ENCODE measurements at places on chromosomes 2 and 18.

DNA sequence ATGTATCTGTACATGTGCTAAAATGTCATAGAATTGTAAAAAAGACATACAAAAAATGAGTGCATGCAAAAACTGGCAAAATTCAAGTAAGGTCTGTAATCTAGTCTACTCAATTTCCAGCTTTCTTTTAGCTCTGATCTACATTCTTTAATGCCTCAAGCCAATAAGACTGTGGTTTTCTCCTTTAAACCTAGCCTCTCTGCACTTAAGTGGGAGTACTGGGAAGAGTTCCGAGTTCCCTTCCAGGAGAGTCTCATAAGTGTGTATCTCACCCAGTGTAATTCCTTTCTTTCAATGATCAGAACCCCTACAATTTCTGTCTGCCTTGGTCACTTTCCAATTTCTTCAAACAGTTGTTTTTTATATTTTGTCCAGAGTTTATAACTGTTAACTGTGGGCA is 150.1 kb downstream of the PTRHD1 start:
- no peak for DNase-seq

GRCh38 chr2:237025090-237025865 is 60.4 kb upstream of the COPS8 start:
- DNase-seq = no peak

DNA sequence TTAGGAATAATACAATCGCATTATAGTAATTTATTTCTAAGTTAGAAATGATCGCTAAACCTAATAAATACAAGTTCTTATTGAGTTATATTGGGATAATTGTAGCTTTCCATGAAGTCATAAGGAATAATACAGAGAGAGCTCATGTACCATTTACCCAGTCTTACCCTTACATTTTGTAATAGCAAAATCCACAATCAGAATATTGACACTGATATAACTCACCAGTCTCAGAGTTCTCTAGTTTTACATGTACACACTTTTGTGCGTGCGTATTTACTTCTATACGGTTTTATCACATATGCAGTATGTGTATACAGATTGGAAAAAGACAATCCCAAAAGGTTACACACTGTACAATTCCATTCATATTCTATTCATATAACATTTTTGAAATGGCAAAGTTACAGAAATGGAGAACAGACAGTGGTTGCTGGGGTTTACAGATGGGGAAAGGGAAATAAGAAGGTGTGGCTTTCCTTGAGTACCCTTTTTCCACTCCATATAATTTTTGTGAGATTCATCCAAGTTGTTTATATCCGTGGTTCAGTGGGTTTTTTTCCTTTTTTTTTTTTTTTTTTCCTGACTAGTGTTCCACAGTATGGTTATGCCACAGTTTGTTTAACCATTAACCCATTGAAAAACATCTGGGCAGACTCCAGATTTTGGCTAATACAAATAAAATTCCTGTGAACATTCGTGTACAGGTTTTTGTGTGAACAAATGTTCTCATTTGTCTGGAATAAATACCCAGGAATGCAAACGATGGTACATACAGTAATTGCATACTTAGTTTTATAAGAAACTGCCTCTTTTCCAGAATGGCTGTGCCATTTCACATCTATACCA is 117.2 kb downstream of the HNMT start:
- no peak for DNase-seq

DNA sequence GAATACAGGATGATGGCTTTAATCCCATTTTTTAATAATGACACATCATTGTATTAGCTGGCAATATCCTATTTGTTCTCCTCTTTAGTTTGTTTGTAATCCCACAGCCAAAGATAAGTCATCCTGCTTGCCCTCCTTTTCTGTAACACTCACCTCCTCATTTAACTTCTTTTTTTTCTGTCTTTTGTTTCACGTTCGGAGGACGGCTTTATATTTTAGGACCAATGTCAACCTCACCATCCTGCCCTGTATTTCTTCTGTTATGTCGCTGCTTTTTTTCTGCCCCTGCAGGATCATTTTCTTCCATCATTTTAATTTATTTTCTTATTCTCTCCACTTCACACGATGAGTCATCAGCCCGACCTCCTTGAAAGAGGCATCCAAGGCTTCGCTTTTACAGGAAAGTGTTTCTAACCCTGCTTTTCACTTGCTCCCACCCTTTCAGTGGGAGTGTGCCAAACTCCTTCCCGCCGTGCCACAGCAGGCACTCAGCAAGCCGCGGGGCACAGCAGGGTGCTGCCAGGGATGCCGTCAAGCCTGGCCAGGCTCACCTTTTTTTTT is 11.4 kb downstream of the RAB31 start:
- no peak for DNase-seq

DNA sequence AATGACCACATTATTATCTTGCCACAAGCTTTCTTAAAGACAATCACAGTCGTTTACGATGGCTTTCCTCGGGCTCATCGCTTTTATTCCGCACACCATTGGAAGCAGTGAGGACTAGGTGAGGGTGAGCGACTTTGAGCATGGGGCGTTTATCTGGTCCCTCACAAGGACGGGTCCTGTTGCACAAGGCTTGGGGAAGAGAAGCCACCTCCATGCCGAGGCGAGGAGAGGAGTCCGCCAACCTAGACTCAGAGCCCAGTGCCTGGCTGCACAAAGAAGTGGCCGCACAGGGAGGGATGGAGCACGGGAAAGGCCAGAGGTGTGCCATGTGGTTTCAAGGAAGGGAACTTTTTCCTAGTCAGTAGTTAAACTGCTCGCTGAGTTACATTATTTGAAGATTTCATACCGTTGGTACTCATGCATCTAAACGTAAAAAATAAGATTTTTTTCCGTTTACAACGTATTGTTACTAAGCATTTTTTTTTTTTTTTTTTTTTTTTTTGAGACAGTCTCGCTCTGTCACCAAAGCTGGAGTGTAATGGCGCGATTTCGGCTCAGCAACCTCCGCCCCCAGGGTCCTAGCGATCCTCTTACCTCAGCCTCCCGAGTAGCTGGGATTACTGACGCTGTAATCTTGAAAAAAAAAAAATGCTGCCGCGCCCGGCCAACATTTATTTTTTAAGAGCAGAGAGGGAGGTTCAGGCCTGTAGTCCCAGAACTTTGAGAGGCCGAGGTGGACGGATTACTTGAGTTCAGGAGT is 849 bp upstream of the CYP27C1 start:
- DNase-seq = no peak

GRCh38 chr2:27451095-27451494 is 8.9 kb downstream of the KRTCAP3 start:
- DNase-seq = no peak

Measured in stimulated activated CD4-positive, alpha-beta T cell treated with anti-CD3 and anti-CD28 coated beads, Interleukin-1b, Interleukin-23, amount 100 ng/mL, for 1 hour (primary cell).